ENCODE measurements at places on chromosomes 1 and 21.
A peak's percentile ranks its signal among the peaks of the same experiment; 100 is the strongest.

GRCh38 chr1:228463559-228464455 is 23.4 kb upstream of the RNF187 start:
- no peak for DNase-seq

- DNase-seq: no peak
Measured at GRCh38 chr1:74908797-74909196, 175.8 kb downstream of the TYW3 start.

DNA sequence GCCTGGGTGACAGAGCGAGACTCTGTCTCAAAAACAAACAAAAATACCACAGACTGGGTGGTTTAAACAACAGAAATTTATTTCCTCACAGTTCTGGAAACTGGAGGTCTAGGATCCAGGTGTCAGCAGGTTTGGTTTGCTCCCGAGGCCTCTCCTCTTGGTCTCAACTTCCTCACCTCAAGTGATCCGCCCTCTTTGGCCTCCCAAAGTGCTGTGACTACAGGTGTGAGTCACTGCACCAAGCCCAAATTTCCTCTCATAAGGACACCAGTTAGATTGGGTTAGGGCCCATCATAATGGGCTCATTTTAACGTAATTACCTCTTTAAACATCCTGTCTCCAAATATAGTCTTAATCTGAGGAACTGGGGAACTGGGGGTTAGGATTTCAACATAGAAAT is 35.5 kb downstream of the MFSD2A start:
- DNase-seq: peak; percentile 64

GRCh38 chr1:32904797-32905196 is 3.6 kb upstream of the TMEM54 start:
- DNase-seq: no peak

GRCh38 chr21:43303275-43304178 is 123.4 kb downstream of the SIK1 start:
- DNase-seq: no peak

- DNase-seq: no peak
Measured at GRCh38 chr1:65703853-65704252, 88.8 kb upstream of the PDE4B start.

GRCh38 chr1:160838888-160839287 is 23.8 kb downstream of the CD244 start:
- DNase-seq: no peak
